K562 (cell line): ENCODE measurements at places on chromosomes 12 and 14. TPM values are rescaled to one million over a fixed set of nuclear protein-coding genes. Genes with fewer than 3 reads are reported as not detected.
A peak's percentile ranks its signal among the peaks of the same experiment; 100 is the strongest.

- no peaks in the 10 kb centered on the region for H3K36me3 ChIP-seq
- no peak overlapping the region for H3K27ac ChIP-seq
- H3K27me3 ChIP-seq = peaks cover 2% of the 10 kb centered on the region; the same call in 1 of the 3 replicates
Measured at GRCh38 chr12:8493084-8493483, 20.2 kb upstream of the CLEC4D start.

GRCh38 chr14:101780887-101781239 lies 19.4 kb downstream of the PPP2R5C start:
- no peak overlapping the region for H3K4me3 ChIP-seq
- H3K4me1 ChIP-seq = peaks cover 4% of the 10 kb centered on the region
- no peaks in the 10 kb centered on the region for H3K27me3 ChIP-seq
- DNase-seq = no peak

DNA sequence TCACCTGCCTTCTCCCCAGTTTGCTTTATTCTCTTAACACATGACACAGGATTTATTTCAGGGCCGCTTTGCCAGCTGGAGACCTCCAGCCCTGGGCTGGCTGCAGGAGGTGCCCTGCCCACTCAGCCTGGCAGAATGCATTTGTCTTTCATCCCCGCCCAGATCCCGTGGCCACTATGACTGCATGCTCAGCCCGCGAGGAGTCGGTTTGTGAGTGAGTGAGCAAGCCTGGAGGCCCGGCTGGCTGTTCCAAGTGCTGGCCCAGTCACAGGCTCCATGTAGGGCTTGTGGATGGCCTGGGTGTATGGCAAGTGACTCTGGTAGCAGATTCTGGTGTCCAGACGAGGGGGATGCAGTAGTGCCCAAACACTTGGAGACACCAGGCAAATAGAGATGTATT lies 2.1 kb downstream of the TDP1 start:
- peaks cover 46% of the 10 kb centered on the region for H3K36me3 ChIP-seq
- no peaks in the 10 kb centered on the region for H3K27me3 ChIP-seq
- H3K4me1 ChIP-seq = peaks cover 7% of the 10 kb centered on the region; the same call in 2 of the 3 replicates
- DNase-seq = no peak
- H3K27ac ChIP-seq = no peak overlapping the region
- H3K4me3 ChIP-seq = no peak overlapping the region

Gene TMCC3
- polyA plus RNA-seq = 0.03 TPM in 1 of 2 replicates, not detected in the other

Gene ACTR10
- 40.7 and 42.5 TPM in 2 replicates for polyA plus RNA-seq

GRCh38 chr12:65740873-65741600 lies 83.2 kb upstream of the HMGA2 start:
- no peaks in the 10 kb centered on the region for H3K27me3 ChIP-seq
- H3K4me3 ChIP-seq = peak overlapping the region; percentile 46
- peak; percentile 83 for DNase-seq

- H3K4me1 ChIP-seq = peaks cover 3% of the 10 kb centered on the region; the same call in 1 of the 2 replicates
- H3K36me3 ChIP-seq = no peaks in the 10 kb centered on the region
- H3K27ac ChIP-seq = no peak overlapping the region
- peaks cover 3% of the 10 kb centered on the region; the same call in 2 of the 3 replicates for H3K27me3 ChIP-seq
- no peak overlapping the region for H3K4me3 ChIP-seq
Measured at GRCh38 chr12:98424726-98425401, 90.5 kb upstream of the TMPO start.

Gene CLEC2A
- polyA plus RNA-seq = not detected in 2 replicates

Gene BICDL1
- 0.76 and 2.0 TPM in 2 replicates for polyA plus RNA-seq

DNA sequence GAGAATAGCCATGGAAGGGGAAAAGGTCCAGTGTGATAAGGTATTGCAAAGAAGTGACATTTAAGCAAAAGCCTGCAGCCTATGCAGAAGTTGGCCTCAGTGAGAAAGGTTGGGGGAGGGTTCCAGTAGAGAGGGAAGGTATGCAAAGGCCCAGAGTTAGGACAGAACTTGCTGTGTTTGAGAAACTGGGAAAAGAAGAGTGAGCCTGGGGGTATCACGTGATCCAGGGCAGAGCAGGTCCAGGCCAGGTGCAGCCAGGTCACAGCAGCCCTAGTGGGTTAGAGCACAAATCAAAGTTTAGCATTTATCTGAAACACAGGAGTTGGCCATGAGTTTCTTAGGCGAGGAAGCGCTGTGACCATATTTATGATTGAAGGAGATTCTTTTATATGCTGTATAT lies 1.6 kb downstream of the SERPINA5 start:
- no peaks in the 10 kb centered on the region; the same call in 1 of the 2 replicates for H3K4me1 ChIP-seq
- H3K27me3 ChIP-seq = no peaks in the 10 kb centered on the region
- H3K27ac ChIP-seq = no peak overlapping the region
- H3K36me3 ChIP-seq = no peaks in the 10 kb centered on the region
- H3K4me3 ChIP-seq = no peak overlapping the region

Gene TAS2R14
- polyA plus RNA-seq = 1.3 and 1.5 TPM in 2 replicates
